HCT116 (cell line): ENCODE measurements at places on chromosomes 16 and 17.

DNA sequence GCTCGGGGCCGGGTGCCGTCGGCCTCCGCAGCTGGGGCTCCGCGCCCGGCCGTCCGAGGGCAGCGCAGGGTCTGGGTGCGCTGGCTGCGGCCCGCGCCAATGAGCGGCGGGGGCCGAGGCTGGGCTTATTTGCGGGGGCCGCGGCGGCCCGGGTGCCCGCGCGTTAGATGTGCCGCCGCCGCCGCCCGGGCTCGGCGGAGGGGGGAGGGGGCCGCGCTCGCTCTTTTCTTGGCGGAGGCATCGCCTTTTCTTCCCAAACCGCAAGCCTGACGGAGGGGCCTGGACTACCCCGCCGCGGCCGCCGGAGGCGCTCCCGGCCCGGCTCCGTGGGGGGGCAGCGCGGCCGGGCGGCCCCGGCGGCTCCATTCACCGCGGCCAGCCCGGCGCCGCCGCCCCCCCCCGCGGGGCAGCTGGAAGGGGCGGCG, at the start of gene NOTUM:
NOTUM (minus strand) TSS at position 101 of the 425 bp plus-strand sequence. CDS start 278 bp downstream, outside the sequence.
- DNase-seq, result no peak

- no peak for DNase-seq
These were observed 21.8 kb upstream of the WFIKKN2 start for GRCh38 chr17:50813583-50813982.

- DNase-seq, result no peak
These were observed 163.4 kb downstream of the SEC14L1 start for GRCh38 chr17:77304051-77304745.

DNA sequence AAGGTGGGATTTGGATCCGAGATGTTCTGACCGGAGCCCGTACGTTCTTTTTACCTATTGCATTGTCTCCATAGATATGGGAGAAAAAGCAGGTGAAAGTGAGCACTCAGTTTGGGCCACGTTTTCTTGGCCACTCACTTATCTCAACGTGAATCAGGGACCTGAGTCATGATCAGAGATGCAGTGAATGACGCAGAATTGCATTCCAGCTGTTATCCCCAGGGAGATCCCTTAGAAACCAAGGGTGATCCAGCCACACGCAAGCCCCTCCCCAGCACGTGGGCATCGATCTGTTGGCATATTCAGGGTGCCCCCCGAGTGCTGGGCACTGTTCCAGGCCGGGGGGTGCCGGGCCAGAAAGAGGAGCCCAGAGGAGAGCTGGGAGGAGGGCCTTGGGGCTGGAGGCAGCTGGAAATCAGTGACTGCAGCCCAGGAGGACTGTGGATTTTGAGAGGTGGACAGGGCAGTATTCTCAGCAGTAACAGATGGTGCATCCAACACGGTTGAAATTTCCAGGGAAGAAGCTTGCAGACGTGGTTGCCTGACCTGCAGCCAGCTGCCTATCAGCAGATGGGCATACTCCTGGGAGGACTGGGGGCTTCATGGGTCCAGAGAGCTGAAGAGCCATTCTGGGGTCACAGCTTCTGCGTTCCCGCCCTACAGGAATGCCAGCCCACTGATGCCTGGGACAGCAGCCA, 87.2 kb upstream of the CACNG5 start:
- DNase-seq, result no peak

DNA sequence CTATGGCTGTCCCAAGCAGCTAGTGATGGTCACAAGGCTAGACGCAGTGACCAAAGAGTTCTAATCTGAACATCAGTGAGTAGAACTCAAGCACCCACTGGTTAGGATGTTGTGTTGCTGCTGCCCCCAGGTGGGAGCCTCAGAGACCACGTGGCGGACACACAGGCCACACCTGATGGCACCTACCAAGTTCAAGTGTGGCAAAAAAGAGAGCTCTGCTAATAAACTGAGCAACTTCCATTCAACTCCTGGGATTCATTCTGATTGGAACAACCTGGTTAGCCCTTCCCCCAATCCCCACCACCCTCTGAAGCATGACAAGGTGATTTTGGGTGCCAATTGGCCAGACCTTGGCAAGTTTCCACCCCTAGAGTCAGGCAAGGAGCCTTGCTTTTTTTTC, 3.5 kb upstream of the LCMT1 start:
- DNase-seq, result no peak

DNA sequence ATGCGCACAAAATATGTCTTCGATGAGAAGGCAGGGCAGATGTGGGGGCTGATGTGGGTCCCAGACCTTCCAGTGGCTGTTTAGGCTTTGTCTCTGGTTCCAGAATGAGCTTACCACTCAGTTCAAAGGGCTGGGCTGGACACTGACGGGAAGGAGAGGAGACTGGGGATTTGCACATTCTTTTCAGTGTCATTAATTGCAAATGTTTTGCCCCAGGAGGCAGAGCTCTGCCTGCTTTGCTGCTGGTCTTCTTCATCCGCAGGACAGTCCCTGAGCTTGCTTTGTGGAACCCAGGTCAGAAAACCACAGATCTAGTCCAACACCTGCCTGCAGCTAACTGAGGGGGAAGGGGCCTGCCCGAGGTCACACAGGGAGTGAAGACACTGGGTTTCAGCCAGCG, 20.9 kb downstream of the KCNG4 start:
- no peak for DNase-seq

DNA sequence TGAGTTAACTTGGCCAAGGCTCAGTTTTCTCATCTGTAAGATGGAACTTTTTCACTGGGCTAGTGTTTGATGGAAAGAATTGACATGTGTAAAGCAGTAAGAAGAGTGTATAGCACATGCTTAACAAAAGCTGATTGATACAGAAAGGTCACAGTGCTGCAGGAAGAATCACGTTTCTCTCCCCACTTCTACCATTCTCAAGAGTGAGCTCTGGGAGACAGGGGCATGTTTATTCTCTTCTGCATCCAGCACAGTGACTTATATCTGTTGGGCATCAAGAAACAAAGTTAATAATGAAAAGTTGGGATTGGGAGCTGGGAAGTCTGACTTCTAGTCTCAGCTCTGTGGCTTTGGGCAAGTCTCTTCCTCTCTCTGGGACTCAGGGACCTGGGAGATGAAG, 55.3 kb downstream of the IRX3 start:
- DNase-seq, result no peak

GRCh38 chr16:65600629-65601028, 478.8 kb upstream of the CDH11 start:
- no peak for DNase-seq

- no peak for DNase-seq
These were observed 10.8 kb downstream of the TAT start for GRCh38 chr16:71565812-71566700.

DNA sequence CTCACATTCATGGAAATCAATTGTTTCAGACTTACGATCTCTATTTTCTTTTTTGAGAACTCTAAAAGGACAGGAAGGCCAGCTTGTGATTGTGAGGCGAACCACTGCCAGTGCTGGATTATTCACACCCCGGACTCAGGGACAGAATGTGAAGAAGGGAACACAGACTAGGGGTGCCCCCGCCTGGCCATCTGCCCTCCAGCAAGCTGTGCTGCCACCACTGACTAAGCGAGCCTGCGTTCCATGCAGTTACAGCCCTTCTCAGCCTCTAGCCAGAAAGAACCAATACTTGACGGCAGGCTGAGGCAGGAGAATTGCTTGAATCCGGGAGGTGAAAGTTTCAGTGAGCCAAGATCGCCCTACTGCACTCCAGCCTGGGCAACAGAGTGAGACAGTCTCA, 2.8 kb downstream of the HAGH start:
- DNase-seq, result no peak

- DNase-seq, result no peak
These were observed 10.7 kb upstream of the SNTB2 start for GRCh38 chr16:69176033-69176800.

DNA sequence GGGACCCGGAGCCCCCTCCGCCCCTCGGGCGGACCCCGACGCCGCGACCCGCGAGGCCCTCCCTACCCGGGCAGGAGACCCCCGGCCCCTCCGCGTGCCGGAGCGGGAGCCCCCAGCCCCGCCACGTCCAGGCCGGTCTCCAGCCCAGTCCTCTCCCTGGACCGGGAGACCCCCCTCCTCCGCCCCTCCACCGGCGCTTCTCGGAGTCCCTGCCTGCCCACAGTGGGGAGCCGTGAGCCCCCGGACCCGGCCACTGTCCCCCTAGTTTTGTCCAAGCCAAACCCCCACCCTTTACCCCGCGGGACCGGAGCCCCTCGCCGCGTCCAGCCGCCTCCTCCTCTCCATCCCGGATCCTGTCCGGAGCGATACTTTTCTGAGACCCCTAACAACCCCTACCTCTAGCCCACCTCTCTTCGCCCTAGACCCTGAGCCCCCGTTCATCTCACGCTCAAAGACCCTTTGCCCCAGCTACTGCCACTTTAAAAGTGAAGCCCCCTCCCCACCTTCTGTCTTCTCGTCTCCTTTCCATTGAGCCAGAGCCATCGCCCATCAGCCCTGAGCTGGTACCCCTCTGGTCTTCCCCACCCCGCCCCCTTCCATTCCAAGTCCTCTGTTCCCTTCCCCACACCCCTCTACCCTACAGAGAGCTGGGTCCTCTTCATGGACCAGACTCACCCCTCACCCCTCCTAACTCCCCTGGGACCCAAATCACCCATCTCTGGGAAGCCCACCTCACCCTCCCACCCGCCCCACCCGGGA, 1.0 kb downstream of the NECAB2 start:
- no peak for DNase-seq

DNA sequence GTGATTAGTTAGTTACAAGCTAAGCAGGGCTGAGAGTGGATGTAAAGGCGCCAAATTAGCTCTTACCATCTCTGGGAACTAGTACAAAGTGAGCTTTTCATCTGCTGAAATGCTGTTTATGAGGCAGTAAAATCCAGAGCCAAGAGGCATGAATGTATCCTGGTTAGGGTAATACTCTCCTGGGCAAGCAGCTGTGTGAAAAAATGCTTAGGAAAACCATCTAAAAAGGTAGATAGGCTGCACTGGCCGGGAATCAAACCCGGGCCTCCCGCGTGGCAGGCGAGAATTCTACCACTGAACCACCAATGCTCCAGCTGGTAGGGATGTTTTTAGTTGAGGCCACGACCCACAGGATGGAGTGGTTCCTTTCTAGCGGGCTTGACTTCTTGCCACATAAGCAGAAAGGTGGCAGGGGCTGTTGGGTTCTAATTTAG, 23.0 kb downstream of the VAC14 start:
- no peak for DNase-seq

DNA sequence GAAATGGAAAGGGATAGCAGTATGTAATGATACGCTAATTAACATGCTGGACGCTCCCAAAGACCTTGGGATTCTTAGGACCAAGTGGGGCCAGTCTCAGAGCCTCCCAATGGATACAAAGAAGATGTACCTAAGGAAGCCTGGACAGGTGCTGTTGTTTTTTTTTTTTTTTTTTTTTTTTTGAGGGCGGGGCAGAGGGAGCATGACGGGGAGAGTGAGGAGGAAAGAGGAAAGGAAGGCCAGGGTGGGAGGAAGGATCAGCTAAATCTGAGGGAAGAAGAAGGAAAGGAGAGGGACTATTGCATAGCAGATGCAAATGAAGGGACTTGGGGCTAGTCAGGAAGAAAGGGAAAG, 2.5 kb downstream of the VAMP2 start:
- DNase-seq, result no peak

DNA sequence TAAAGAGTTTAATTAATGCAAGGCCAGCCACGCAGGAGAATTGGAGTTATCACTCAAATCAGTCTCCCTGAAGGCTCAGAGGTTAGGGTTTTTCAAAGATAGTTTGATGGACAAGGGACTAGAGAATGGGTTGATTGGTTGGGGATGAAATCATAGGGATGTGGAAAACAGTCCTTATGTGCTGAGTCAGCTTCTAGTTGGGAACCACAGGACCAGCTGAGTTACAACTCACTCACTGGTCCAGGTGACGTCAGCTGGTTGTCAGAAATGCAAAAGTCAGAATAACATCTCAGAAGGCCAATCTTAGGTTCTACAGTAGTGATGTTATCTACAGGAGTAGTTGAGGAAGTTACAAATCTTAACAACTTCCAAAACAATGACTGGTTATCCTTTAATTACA, 47.6 kb downstream of the CPD start:
- DNase-seq, result no peak

DNA sequence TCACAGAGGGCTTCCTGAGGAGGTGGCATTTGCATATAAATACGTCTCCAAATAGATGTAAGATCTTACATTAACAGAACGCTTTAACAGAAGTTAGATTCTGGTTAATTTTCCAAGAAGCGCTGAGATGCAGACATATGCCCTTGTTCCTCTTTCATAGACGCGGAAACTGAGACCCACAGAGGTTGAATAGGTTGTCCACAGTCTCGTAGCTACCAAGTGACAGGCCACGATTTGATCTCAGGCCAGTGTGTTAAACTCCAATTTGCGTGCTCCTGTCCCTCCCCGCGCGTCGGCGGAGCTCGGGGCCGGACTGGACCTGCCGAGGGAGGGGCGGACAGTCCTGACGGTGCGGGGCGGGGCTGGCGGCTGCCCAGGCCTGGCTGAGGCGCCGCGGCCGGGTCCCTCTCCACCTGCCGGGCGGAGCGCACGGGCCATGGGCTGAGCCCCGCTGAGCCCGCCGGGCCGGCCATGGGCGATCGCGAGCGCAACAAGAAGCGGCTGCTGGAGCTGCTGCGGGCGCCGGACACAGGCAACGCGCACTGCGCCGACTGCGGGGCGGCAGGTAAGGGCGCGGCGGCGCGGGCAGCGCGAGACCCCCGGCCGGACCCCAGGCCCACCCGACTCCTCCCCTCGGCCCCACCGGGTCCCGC, at the start of gene ADAP2:
ADAP2 (plus strand) TSS at position 402 of the 653 bp plus-strand sequence; CDS start at position 472, 70 bp downstream.
- peak; percentile 19 for DNase-seq

DNA sequence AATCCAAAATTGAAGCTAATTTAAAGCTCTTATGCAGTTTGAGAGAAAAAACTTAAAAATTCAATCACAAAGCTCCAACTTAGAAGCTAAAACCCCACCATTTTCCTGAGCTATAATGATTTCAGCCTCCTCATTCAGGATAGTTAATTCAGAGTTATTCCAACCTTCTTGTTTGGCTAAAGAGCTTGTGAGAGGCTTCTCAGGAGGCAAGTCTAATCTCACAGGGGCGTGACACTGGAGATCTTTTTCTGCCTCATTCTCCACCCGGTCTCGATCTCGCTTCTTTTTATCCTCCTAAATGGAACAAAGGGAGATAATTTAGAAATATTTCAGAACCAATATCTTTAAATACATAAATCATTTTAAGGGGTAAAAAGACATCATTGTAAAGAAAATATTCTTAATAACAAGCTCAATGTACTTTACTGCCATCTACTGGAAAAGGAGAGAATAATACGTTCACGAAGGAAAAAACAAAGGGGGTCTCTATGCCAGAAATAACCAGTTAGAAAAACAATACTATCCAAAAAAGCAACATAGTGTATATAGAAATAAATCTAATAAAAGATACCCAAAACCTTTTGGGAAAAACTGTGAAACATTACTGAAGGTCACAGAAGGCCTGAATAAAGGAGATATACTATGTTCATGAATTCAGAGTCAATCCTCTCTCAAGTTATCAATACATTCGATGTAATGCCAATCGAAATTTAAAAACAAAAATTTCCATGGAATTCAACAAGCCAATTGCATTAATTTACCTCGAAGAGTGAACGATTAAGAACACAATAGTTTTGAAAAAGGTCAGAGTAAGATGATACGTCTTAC, 13.9 kb downstream of the BRD7 start:
- no peak for DNase-seq
